ENCODE measurements at places on chromosomes 6 and 20.

- ATAC-seq, result no peak
Measured at GRCh38 chr6:64505312-64505711, 869.7 kb downstream of the PHF3 start.

- ATAC-seq, result no peak
Measured at GRCh38 chr20:59141818-59142581, 21.6 kb upstream of the ZNF831 start.

DNA sequence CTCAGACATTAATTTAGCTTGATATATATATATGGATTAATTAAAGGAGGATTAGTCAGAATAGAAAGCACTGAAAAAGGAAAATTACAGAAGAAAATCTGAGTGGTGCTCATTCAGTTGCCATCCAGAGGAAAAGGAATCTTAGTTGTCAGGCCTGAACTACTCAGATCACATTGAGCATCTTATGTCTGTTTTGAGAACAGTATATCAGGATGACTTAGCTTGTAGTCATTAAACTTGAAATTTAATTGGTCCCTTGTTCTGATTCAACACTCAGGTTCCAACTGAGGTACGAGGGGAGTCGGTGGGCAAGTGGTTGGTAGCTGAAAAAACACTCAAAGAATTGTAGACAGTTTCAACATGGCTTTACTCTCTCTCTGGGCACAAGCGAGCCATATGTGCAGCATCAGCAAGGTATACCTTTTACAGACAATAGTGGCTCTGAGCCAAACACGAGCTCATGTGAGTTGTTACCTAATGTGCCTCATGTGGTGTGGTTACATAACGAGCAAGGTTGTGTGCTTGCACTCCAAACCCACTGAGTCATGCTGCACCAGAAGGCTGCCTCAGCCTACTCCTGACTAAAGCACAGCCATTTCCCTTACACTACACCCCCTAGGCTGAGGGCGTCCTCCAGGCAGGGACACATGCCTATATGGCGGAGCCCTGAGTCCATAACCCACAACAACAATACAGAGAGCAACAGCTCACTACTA is 73.0 kb upstream of the HMGN3 start:
- no peak for ATAC-seq

DNA sequence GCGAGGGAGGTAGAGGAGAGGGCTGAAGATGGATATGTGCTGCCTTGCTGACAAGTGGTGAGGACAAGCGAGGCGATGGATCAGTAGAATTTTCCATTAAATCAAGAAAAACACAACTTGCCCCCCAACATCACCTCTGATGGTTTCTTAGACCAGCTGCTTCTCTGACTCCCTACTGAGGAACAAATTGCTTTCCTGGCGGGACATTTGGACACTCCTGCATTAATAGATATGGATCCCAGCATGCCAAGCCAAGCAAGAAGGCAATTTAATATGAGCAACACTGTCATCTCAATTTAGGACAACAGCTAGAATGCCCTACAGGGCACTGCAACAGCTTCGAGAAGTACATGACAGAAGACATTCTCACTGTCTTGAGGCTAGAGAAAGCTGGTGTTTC is 248.4 kb upstream of the AGPAT4 start:
- no peak for ATAC-seq

- ATAC-seq, result no peak
Measured at GRCh38 chr6:1686117-1687098, 76.7 kb downstream of the FOXC1 start.

GRCh38 chr20:8097307-8097706 is 34.8 kb upstream of the PLCB1 start:
- no peak for ATAC-seq

DNA sequence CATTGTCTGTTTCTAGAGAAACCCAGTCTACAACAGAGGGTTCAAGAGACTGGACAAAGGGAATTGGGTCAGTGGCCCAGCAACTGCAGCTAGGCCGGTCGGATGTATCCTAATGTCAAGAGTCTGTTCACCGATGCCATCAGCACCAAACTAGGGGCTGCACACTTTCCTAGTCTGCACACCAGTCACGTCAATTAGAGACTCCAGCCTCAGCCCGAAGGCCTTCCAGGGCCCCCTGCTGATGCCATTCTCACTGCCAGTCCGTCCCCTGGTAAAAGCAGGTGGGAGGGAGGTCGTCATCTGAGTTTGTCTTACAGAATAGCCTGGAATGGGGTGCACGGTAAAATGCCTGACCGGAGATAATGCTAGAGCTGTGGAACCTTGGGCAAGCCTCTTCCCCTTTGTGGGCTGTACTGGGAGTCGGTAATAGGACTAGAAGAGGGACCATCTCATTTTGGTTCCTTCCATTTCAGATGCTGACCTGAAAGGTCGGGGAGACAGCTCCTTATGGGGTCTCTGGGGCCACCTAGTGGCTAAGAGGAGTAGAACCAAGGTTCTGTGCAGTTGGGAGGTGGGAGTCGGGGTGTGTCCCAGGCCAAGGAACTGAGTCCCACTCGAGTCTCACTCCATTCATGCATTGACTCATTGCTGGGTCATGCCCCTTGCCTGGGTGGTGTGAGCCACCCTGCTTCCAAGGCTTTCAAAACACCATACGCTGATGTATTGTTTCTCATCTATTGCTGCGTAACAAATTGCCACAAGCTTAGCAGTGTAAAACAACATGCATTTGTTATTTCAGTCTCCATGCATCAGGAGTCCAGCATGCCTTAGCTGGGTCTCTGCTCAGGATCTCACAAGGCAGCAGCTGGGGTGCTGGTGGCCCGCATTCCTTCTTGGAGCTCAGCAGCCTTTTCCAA is 5.1 kb downstream of the SOX12 start:
- ATAC-seq, result peak; percentile 61

DNA sequence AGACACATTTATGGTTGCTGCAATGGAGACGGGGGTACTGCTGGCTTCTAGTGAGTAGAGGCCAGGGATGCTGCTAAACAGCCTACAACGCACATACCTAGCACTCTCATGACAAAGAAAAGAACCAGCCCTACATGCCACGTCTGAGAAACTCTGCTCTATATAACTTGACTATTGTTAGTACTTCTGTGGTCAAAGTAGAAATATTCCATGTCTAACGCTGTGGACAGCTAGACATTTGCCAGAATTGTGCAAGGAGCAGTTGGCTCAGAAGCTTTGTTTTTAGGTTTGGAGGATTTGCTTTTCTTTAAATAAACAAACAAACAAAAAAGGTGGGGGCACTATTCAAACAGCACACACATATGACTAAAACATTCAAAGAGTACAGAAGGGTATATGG is 20.5 kb downstream of the UBE2V1 start:
- ATAC-seq, result no peak

GRCh38 chr6:85130743-85131142 is 319.1 kb upstream of the NT5E start:
- ATAC-seq, result no peak

GRCh38 chr6:89269981-89270380 is 45.1 kb downstream of the GABRR2 start:
- no peak for ATAC-seq

- ATAC-seq, result no peak
Measured at GRCh38 chr6:166179704-166180103, 12.1 kb upstream of the TBXT start.

DNA sequence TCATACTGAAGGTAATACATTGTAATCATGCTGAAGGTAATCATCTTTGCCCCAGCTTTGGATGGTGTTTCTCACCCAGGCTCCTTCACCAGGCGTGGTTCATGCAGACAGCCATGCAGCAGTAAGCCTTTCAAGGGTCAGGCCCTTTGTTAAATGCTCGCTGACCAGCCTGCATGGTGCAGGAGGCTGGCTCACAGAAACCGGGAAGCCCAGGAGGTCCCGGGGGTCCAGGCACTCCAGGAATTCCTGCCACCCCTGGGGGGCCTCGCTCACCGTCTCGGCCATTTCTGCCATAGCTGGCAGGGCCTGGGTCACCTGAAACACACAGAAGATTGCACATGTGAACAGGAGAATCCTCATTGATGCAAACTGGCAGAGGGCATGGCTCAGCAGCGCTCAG is 86.1 kb downstream of the COL9A1 start:
- no peak for ATAC-seq

DNA sequence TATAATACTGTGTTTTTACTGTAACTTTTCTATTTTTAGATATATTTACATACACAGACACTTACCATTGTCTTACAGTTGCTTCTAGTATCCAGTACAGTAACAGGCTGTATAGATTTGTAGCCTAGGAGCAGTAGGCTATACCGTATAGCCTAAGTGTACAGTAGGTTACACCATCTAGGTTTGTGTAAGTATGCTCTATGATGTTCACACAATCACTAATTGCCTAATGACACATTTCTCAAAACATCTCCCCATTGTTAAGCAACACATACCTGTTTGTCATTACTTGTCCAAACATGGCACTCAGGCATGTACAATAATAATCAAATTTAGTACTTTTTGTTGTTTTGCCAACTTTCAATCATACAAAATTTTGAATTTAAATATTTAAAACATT is 757.3 kb downstream of the DOK5 start:
- no peak for ATAC-seq

- ATAC-seq, result no peak
Measured at GRCh38 chr6:138492113-138492512, 7.2 kb downstream of the NHSL1 start.

DNA sequence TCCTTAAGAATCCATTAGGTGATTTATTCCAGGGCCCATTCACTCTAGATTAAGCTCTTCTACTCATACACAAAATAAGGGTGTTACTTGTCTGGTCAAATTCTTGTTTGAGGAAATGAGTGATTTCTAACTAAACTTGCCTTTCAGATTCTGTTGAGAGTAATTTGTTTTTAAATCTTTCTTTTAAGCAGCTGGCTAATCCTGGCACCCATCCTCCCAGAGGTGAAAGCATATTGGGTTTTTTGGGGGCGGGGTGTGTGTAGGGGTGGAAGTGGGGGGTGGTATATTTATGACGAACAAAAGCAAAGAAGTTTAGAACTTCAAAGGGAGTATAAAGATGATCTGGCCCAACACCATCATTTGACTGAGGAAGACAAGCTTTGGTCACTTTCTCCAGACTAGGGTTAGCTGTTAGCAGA is 94.7 kb downstream of the RTN4IP1 start:
- peak; percentile 82 for ATAC-seq

DNA sequence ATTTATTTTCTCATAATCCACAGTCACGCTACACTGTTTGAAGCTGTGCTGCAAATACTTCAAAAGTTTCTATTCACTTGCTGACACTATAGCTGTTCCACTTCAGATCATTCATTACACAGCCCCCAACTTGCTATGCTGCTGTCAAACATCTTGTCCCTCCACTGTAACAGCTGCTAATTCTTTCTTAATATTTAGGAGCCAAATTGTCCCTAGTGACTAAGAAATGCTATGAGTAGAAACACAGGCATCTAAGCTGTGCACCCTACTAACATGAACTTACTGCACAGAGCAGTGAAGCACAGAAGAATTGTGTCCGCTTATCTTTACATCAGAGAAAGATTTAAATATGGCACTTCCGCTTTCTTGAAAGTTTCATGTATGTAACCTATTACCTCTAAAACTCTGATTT is 91.3 kb downstream of the PDE10A start:
- no peak for ATAC-seq

- ATAC-seq, result no peak
Measured at GRCh38 chr6:100678027-100678426, 203.1 kb downstream of the ASCC3 start.

DNA sequence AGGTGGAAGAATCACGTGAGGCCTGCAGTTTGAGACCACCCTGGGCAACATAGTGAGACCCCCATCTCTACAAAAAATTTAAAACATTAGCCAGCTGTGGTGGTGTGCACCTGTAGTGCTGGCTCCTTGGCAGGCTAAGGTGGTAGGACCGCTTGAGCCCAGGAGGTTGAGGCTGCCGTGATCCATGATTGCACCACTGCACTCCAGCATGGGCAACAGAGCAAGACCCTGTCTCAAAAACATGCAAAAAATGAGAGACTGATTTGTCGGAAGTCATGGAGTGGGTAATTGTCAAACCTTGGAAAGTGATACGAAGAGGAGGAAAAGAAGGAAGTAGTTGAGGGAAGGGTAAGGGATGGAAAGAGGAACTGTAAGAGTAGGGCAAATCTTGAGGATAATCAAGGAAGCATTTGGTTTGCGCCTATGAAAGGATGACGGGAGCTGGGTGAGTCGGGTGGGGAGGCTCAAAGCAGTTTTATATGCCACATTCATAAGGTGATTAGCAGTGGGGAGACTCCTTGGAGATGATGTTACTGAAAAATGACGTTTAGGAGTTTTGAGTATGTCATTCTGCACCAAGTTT is 14.5 kb downstream of the L3MBTL3 start:
- ATAC-seq, result no peak

DNA sequence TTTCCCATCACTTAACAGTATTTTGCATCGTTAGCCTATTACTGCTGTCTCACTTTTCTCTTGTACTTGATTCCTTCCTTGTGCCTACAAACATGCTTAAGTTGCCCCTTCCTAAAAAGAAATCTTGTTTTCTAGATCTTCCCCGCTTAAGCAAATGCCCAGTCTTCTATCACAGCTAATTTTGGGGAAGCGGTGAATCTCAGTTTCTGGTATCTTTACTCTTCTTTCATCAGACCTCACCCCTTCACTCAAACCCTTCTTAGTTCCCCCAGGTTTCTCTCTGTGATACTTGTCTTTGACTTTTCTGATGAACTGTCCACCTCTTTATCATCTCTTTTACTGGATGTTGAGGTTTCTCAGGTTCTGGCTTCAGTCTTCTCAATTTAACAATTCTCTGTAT is 14.2 kb downstream of the VAPB start:
- no peak for ATAC-seq

DNA sequence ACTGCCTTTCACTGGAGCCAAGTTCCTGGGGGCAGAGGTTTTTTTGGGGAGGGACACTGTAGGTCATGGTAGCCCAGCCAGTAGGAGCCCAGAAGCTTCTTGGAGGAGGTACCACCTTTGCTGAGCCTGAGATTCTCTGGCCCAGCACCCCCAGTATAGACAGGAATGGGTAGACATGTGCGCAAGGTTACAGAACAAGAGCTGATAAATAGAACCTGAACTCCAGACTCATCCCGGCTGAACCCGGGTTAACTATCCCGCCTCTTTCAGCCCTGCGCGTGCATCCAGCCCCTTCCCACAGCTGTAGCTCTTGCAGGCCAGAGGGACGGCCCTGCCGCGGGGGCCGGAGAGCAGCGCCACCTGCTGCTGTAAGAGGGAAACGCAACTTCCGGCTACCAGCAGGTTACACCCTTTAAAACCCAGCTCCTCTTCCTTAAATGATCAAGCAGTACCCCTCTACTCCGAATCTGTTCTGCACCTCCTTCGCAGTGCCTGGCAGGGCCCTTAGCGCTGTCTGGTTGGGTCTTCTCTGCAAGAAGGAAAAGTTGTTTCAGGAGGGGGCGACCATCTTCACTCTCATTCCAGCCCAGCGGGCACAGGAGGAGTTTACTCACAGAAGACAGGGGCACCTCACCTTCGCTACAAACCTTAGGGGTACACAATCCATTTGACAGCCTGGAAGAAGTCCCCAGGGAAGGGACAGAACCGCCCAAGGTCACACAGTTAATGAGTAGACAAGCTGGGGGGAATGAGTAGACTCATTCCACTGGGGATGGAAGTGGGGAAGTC is 7.5 kb downstream of the SRXN1 start:
- peak; percentile 90 for ATAC-seq

- peak; percentile 29 for ATAC-seq
Measured at GRCh38 chr6:144007478-144008119, 460 bp downstream of the PLAGL1 start.

Measured in activated T-helper 17 cell treated with anti-CD3 and anti-CD28 coated beads, Interleukin-2, amount 50 U/mL, for 72 hours (primary cell).